Brain (organoid and tissue), 16 donors: ENCODE measurements at places on chromosomes 6 and 20. TPM values are rescaled to one million over a fixed set of nuclear protein-coding genes. Genes with fewer than 3 reads are reported as not detected.

DNA sequence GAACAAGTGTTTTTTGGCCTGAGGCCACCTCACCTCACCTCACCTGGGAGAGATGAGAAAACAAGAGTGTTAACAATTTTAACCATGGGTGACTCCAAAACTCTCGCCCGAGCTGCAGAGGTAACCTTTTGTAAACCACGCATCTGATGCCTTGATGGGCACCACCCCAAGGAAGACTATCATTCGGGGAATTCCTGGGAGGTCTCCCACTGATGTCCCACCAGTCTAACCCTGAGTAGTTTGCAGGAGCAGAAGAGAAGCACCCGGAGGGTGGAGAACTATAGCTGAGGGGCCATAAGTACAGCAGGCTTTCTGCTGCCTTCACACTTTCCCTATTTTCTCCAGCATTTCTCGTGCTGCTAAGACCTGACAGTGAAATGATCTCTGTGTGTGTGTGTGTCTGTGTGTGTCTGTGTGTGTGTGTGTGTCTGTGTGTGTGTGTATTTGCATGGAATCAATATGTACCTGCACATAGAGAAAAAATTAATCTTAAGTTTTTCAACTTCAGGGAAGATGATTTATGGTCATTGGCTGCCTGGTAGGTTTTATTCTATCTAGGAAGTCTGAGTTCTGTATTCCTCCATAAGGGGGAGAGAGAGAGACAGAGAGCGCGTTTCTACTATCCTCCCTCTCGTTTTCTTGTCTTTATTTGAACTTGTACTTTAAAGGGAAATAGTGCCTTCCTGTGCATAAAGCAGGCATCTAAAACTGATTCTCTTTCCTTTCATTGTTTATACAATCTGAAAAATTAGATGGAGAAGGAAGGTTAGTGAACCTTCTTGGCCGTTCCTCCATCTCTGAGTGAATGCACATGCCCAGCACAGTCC, 75.8 kb downstream of the CAP2 start:
- no peak for DNase-seq

GRCh38 chr6:29045075-29045474, at the start of gene OR2W1:
Gene OR2W1, minus strand, starts transcription at chr6:29045175. Its CDS starts 0 bp downstream, at chr6:29045175.
- DNase-seq = no peak

The RIMS4 gene
- polyA plus RNA-seq = 21.5 TPM

DNA sequence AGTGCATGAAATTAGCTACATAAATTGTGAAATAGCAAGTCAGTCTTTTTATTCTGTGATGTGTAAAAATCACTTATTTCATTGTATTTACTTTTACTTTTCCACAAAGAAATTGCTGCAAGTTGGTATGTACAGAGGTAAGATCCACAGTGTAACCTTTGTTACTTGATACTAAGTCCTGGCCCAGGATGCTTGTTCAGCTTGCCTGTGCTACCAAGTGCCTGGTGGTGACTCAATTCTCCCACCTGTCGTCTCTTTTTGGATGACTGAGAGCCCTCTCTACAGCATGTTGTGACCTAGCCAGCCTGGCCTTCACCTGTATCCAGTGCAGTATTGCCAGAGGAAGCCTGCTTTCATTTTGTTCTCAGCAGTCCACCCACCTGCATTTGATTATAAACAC, 54.9 kb downstream of the ANKRD6 start:
- no peak for DNase-seq

GRCh38 chr6:42226645-42227143, 9.0 kb upstream of the MRPS10 start:
- DNase-seq = no peak

- DNase-seq = no peak
Measured at GRCh38 chr6:105515054-105515453, 112.2 kb upstream of the PREP start.

- DNase-seq = no peak
Measured at GRCh38 chr20:6898928-6899327, 131.4 kb downstream of the BMP2 start.

DNA sequence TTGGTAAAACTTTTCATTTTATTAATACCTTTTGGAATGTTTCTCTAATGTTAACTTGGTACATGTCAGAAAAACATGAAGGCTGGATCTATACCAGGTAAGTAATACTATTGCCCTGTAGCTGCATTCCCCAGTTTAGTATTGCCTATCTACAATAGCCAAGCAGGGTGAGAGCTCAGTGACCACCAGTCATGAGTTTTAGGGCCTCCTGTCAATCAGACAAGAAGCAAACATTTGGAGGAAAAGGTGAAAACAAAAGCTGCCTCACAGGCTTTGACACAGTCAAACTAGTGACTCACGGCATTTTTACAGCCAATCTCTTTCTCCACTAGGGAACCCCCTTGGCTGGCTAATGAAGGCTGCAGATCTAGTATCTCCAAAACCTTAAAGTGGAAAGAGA, 9.5 kb upstream of the CDC5L start:
- no peak for DNase-seq

- no peak for DNase-seq
Measured at GRCh38 chr6:148128014-148128730, 214.5 kb upstream of the SASH1 start.

DNA sequence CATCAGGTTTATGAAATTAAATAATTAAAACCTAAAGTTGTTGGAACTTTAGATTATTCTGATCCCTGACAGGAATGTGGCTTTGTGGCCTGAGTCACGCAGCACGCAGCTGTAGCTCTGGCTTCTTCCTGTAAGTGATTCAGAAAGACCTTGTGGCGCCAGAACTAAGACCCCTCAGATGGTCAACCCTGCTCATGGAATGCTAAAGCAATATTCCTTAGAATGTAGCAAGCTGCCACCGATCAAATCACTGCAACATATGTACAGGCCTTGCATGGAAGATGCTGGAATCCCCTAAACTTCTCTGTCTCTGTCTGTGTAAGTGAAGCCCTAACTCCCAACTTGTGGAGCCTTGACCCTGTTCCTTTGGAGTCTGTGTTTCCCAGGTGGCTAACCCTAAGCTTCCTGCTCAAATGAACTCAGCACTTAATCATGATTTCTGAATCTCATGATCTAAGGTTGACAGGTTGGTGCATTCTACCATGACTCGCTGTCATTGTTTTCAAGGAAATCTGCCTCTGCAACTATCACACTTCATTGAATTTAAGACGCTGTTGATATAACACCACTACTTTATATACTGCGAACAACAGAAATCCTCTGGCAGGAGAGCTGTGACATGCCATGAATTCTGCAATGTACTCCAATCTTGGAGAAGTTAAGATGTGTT, 111.2 kb upstream of the CST7 start:
- no peak for DNase-seq

The COL21A1 gene
- 1.0 TPM for polyA plus RNA-seq

The RRAGD gene
- 38.8 TPM for polyA plus RNA-seq
